ENCODE measurements at places on chromosomes 4 and X. TPM values are rescaled to one million over a fixed set of nuclear protein-coding genes. Genes with fewer than 3 reads are reported as not detected.

- no peak for DNase-seq
Observed at GRCh38 chr4:2302387-2303119, 40.6 kb upstream of the MXD4 start.

DNA sequence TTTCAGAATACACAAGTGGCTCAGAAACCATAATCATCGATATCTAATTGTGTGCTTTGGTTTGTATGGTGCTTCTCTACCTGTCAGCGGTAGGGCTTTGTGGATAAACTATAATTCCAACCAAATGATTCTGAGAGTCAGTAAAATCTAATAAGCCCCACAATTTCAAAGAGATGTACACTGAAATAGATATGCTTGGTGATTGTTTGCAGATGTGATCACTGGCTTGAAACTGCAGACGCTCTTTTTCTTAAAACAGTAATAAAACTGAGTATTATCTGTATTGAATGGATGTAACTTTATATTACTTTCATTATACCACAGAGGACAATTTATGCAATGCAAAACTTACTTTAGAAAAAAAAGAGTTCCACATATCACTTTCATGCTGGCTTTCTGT is 198.8 kb upstream of the ANXA10 start:
- no peak for DNase-seq

GRCh38 chr4:174265916-174266315 is 17.6 kb downstream of the FBXO8 start:
- DNase-seq, result no peak

GRCh38 chr4:825971-826330 is at the start of gene CPLX1:
Gene CPLX1, minus strand, starts transcription at chr4:826129. Its CDS starts 1,607 bp downstream, at chr4:824522.
- DNase-seq, result no peak

DNA sequence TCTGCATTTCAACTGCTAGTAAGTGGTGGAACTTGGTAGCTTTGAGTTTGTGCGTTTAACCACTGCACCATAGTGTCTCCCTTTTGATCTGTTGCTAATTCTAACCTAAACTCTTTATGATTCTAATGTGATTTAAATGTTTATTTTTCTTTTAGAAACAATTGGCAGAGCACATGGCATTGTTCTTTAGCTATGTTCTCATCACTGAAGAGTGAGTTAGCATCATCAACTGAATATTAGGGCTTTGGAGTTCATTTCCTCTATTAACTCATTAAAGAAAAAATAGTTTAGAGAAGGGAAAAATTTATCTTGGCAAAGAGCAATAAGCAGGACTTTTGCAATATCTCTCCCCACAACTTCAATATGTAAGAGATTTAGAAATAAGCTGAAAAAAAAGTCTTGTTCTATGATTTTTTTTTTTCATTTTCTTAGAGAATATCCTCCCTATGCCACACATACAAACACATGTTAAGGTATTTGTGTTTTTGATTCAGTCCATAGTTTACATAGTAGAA is 25.7 kb downstream of the CPEB2 start:
- no peak for DNase-seq

- DNase-seq, result no peak
Observed at GRCh38 chr4:165839615-165840333, 33.3 kb upstream of the TLL1 start.

GRCh38 chrX:118965395-118965794 is 9.0 kb upstream of the LONRF3 start:
- no peak for DNase-seq

DNA sequence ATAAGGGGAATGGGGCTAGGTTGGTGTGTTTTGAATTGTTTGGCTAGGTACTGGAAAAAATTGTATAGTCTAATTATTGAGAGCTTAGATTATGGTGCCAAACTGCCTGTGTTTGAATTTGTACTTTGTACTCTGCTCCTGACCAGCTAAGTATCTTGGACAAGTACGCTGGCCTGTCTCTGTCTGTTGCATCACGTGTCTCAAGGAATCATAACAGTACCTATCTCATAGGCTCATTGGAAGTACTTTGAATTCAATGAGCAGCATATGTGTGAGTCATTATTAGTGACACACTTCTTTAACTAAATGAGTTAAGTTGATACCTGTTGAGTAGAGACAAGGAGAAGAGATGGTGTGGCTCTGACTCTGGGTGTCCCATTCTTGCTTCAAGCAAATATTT is 69.5 kb upstream of the MND1 start:
- DNase-seq, result no peak

GRCh38 chrX:108163333-108164082 is 71.9 kb downstream of the ATG4A start:
- no peak for DNase-seq

DNA sequence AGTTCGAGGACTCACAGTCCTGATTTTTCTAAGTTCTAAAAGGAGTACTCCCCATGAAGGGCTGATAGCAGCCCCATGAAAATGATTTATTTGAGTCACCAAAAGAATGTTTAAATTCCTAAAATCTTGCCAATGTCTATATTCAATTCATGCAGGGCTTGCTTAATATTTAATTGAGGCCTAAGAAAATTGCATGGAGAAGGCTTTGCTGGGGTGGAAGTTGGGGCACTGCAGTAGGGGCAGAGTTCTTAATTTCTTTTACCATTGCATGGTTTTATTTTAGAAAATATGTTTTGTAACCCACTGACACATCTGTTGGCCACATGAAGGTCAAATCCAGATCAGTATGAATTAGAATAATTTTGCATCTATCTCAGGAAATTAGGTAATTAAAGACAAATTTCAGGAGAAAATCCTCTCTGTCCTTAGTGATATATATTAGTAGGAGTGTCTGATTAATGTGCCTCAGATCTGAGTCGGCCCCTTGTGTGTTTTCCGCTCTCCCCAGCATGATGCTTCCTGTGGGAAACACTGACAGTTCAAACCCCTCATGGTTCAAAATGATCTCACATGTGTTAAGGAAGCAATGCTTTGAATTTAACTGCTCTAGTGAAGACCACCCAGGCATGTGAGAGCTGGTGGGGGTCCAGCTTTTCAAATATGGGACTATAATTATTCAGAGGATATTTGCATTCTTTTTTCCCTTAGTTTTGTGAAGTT is 54.0 kb upstream of the EGFL6 start:
- no peak for DNase-seq

DNA sequence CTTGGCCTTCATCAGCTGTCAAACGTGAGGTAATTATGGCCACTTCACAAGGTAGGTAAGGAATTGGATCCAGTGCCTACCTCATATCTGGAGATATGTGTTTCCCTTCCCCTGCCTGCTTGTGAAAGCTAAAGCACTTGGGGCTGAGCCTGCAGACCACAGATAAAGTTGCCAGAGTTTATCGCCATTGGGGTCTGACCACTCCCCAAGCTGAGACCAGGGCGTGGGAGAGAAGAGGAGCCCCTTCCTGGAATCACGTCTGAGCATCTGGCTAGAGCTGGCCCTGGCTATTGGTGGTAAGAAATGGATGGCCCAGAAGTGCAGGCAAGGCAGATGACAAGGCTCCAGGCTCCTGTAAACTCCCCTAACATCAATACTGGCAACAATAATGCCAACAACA is 2.7 kb downstream of the ALAS2 start:
- DNase-seq, result no peak

- DNase-seq, result no peak
Observed at GRCh38 chrX:19846995-19847790, 40.2 kb downstream of the SH3KBP1 start.

ASB9 gene
- 3.4 TPM for total RNA-seq

SYN1 gene
- total RNA-seq, result not detected

GNRHR gene
- total RNA-seq, result 0.75 TPM

FGFR3 gene
- total RNA-seq, result 192 TPM

GRK4 gene
- total RNA-seq, result 3.4 TPM

PWWP3B gene
- total RNA-seq, result not detected

PNMA6F gene
- total RNA-seq, result not detected

MAGEA10 gene
- total RNA-seq, result not detected

USP38 gene
- 20.6 TPM for total RNA-seq
